ENCODE measurements at places on chromosomes 4 and X. TPM values are rescaled to one million over a fixed set of nuclear protein-coding genes. Genes with fewer than 3 reads are reported as not detected.

- no peak for ATAC-seq
Measured at GRCh38 chr4:87109121-87109520, 111.3 kb downstream of the KLHL8 start.

GRCh38 chrX:114178126-114178525, 405.8 kb upstream of the HTR2C start:
- ATAC-seq, result no peak

- ATAC-seq, result no peak
Measured at GRCh38 chr4:95439071-95439470, 109.7 kb downstream of the UNC5C start.

DNA sequence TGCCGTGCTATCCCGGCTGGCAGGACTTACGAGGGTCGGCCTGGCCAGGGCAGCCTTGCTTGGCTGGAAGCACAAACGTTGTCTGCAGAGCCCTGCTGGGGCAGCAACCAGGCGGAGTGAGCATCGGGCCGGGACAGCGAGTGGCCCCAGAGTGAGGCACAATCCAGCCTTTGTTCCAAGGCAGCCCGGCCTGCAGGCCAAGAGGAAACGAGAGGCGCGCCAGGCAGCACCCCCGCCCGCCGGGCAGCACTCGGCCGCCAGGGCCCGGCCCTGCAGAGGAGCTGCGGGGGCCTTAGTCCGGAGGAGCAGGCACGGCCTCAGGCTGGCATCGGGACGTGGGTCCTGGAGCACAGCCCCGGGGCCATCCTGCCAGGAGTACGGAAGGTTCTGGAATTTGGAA, 24.1 kb downstream of the FGFRL1 start:
- ATAC-seq, result peak; percentile 3

DNA sequence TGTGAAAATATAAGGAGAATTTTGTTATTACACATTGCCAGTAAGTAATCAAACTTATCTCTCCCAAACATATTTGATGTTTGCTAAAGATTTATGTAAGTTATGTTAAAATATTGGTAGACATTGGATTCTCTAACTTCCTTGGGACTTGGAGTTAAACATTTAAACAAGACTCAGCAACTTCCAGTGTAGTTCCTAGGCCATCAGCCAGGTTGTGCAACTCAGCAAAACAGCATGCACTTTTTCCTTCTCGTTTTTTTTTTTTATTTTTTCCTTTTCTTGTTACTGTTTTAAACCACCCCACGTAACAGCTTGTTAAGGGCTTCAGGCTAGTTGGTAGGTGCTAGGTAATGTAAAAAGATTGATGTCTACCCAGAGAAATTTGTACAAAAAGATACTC, 510.4 kb downstream of the ANKRD50 start:
- no peak for ATAC-seq

DNA sequence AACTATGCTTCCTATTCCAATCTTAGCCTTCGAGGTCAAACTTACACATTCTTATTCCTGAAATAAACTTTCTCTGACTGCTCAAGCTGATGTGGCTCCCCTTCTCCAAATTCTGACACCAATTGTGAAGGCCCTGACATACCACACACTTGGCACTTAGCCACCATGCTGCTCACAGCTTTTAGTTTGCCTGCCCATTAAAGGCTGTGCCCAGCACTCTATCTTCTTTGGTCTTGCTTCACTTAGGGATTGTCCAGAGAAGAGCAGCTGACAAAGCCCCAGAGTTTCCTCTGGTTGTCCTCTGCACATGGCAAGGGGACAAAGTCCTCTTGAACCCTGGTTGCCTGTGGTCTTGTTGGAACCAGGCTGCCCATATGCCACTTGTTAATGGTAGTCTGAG, 126.1 kb downstream of the ARHGEF9 start:
- no peak for ATAC-seq

- no peak for ATAC-seq
Measured at GRCh38 chr4:8846046-8846720, 25.5 kb downstream of the HMX1 start.

- no peak for ATAC-seq
Measured at GRCh38 chr4:2413821-2414610, 4.4 kb downstream of the ZFYVE28 start.

- no peak for ATAC-seq
Measured at GRCh38 chr4:147173797-147174432, 228.3 kb upstream of the TTC29 start.

DNA sequence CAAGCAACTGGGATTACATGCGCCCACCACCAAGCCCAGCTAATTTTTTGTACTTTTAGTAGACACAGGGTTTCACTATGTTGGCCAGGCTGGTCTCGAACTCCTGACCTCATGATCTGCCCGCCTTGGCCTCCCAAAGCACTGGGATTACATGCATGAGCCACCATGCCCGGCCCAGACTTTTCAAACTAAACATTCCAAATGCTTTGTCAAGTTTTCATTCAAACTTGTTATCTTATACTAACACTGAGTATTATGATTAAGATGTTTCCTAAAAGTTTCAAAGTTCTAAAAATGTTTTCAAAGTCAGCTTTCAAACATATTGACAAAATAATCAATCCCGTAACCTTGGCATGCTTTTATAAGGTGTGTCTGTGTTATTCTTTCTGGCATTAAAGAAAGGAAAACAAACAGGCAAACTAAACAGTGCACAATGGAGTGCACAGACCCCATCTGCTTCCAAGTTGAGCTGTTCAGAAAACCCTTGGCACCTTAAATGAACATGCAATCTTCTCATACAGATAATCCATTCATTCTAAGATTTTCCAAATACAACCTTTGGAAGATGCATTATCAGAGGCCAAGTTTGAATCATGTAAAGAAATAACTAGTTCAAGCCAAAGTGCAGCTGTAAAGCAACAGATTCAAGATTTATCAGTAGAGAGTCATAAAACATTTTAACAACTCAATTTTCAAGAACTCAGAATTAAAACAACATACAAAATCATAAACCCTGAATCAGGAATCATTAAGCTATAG, 49.1 kb downstream of the ABCG2 start:
- no peak for ATAC-seq

DNA sequence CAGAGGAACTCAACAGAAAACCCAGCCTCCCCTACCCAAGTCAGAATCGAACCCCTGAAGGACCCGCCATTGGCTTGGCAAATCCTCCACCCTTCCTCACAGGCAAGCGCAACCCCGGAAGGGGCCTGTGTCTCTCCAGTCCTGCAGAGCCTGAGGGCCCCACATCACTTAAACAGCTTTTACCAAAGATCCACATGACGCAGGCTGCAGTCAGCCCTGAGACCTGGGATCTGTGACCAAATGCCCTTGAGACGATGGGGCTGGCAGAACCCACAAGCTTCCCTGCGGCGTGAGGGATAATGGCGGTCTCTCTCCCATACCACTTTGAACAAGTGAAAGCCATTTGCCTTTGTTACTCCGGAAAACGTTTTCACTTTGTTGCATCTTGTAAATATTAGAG, 54.9 kb downstream of the ACOX3 start:
- ATAC-seq, result no peak

- ATAC-seq, result no peak
Measured at GRCh38 chrX:16733013-16733412, 13.6 kb downstream of the SYAP1 start.

DNA sequence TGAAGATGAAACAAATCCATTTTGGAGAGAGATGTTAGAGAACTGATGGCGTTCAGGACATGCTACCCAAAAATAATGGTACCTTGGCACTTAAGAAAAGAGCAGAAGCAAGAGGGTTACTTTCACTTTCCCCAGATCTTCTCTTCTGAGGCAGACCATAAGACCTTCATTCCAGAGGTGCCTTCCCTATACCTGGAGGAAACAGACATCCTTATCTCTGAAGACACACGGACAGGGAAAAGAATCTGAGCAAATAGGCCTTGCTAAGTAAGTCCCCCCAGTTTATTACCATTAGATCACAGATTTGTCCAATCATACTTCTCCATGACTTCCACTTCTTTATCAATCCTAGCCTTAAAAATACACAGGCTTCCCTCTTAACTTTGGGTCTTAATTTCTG, 2.0 kb upstream of the FGF2 start:
- no peak for ATAC-seq

The CXXC4 gene
- total RNA-seq, result 0.10 TPM

The TIMP1 gene
- total RNA-seq, result 48.9 TPM

The STATH gene
- total RNA-seq, result not detected

The TMPRSS11F gene
- 0.29 TPM for total RNA-seq

The TCEAL2 gene
- 28.0 TPM for total RNA-seq

The L1CAM gene
- 90.2 TPM for total RNA-seq

The TMEM156 gene
- total RNA-seq, result 0.36 TPM

The ABLIM2 gene
- 2.1 TPM for total RNA-seq

The NAT8L gene
- total RNA-seq, result 15.5 TPM

The GATA1 gene
- total RNA-seq, result not detected

The CLDN34 gene
- 0.88 TPM for total RNA-seq

All from motor neuron (in vitro differentiated cells).